ENCODE measurements at places on chromosomes 13 and 19.

DNA sequence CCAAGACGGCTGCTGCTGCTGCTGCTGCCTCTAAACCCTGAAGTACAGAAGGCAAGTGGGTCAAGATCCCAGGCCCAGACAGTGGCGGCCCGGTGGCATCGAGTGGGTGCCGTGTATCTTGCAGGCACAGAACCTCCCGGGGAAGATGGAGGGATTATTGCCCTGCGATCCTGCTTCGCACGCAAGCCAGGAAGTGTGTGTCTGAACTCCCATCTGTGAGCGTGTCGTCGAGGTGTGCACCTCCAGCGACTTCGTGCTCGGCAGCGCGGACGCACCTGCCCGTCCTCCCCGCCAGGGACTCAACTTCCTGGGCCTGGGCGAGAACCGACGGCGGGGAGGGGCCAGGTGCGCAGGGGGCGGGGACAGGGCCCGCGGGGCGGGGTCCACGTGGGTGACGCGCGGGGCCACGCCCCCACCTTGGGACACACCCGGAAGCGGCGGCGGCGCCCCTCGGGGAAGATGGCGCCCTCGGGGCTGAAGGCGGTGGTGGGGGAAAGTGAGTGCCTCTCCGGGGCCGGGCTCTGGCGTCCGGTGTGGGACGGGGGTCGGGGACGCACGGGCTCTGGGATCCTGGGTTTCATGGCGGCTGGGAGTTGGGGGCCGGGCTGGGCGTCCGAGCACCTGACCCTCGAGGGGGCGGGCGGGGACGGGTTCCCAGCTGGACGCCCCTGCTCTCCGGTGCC, at the start of gene STXBP2:
TSS of gene STXBP2 (plus strand) at position 420 of the 683 bp plus-strand sequence. CDS start at position 460, 40 bp downstream.
- DNase-seq: peak; percentile 99

DNA sequence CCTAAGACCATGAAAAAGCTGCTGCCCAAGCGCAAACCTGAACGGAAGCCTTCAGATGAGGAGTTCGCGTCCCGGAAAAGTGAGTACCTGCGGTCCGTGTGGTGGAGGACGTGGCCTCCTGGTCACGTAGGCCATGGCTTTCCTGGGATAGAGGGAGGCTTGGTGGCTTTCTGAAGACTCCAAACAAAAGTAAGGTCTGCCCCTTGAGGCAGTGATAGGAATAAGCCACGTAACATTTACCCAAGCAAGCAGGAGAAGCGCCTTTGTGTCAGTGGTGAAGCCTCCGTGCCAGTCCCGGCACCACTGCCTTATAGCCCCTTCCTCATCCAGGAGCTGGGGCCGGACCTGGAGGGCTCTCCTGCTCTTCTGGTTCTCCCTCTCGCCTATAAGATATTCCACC, 34.3 kb upstream of the TEX29 start:
- no peak for DNase-seq

GRCh38 chr13:76316998-76317527, 569.1 kb downstream of the KCTD12 start:
- DNase-seq: no peak

DNA sequence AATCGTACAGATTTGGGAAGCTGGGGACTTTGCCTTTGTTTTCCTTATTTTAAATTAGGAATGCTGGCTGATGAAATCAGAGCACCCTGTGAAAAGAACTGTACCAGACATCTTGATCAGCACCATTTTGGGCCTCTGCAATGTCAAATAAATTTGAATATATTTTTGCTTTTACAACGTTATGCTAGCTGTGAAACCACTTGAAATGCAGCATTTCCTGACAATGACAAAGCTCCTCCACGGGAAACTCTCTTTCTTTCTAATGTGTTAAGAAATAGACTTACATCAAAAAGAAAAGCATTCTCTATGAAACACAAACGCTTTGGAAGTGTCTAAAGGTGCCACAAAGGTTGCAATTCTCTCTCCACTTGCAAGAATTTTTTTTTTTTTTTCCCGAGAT, 47.1 kb upstream of the MAP3K10 start:
- DNase-seq: no peak

GRCh38 chr19:58366585-58367430, 4.3 kb upstream of the ZNF497 start:
- DNase-seq: no peak

DNA sequence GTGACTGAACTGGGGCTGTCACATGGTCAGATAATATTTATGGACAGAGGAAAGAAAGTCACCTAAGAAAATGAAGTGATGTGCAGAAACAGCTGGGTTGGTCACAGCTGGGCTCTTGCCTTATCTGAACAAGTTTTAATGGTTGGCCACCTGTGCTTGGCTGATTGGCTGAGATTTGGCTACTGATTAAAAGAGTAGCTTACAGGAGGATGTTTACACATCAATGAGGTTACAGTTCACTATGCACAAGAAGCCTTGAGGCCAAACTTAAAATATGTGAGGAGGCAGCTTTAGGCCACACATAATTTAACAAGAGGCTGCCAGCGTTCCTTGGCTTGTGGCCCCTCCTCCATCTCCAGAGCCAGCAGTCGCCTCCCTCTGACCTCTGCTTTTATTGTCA, 99.2 kb upstream of the C1QTNF9B start:
- DNase-seq: no peak

- DNase-seq: no peak
Measured at GRCh38 chr13:50425772-50426171, 410.5 kb downstream of the KCNRG start.

DNA sequence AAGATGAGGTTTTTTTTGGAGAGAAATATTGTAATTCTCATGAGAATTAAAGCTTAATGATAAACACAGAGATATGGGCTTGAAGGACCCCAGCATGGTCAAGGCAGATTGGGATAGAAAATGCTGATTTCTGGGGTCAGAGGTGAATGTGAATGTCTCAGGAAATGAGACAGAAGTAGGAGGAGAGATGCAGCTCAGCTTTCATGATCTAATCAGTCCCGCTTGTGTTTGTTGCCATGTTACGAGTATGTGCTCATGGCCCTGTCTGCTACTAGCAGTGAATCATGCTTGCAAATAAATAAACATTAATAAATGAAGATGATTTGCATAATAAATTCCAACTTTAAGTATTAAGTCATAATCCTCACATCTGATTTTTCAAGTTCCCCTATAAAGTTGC, 23.0 kb upstream of the NDFIP2 start:
- no peak for DNase-seq

DNA sequence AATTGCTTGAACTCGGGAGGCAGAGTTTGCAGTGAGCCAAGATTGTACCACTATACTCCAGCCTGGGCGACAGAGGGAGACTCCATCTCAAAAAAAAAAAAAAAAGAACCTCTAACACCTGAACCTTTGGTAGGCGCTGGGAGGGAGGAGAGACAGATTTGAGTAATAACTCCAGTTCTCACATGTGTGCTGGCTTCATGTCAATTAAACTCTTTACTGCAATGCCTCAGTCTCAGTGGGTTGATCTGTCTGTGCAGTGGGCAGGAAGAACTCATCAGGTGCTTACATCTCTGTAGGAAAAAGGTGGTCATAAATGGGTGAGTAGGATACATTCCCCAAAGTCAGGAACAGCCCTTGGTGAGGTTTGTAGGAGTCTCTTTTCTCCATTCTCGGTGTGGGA, 85.1 kb upstream of the ABCC4 start:
- no peak for DNase-seq

- DNase-seq: no peak
Measured at GRCh38 chr13:56735537-56735942, 405.2 kb upstream of the PRR20A start.

GRCh38 chr13:26246154-26246553, 7.8 kb upstream of the CDK8 start:
- no peak for DNase-seq

DNA sequence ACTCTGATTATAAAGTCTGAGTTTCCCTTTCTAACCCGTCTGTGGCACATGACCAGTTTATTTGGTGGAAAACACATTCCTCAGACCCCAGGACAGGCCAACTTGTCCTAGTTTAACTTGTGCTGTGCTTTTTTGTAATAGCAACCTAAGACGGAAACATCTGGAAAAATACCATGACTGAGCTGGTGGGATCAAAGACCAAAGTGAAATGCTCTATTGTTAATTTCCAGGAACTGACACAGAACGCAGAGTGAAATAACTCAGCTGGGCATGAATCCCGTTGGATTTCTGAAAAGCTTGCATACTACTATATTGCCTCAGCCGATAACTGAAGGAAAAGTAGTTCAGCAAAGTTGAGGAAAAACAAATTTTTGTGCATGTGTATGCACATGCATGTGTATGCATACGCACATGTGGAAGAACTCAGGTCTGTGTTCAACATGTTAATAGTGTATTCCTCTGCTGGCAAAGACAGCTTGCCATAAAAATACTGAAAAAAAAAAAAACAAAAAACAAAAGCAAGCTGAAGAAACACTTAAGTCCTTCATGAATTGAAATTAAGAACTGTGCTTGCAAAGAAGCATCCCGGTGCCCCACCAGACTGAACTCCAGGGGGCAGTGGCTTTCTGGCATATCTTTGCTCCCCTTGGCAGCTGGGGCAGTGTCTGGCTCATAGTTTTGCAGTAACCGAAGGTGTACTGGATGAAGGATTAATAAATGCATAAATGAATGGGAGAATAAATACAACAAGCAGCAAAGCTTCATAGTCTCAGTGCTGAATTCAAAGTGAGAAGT, 187.8 kb downstream of the LHFPL6 start:
- DNase-seq: no peak

DNA sequence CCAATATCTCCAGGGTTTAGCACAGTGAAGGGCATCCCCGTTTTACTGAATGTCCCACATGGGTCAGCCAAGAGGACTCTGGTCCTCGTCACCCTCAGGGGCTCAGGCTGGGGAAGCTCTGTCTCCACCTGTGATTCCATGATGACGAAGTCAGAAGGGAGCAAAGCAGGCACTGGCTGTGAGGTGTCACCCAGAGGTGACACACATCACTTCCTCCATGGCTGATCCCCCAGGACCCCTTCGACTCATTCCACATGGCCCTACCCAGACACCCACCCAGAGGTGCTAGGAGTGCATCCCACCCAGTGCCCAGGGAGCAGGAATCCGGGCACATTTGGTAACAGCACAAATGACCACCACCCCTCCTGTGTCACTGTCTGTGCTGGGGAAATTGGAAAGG, 145.2 kb upstream of the VSTM2B start:
- DNase-seq: no peak

DNA sequence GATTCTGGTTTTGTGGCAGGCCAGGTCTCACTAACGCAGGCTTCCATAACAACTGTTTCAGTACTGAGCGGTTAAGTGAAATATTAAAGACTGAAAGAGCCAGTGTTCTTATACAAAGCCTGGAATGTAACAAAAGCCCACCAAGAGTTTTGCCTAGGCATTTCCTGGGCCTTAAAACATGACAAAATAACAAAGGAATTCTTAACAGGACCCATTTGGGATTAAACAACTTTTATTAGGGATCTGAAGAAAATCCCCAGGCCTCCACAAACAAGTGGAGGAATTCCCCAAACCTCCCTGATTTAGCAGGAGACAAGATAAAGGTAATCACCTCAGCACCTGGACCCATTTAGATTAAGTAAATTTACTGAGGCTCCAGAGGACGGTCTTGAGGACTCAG, 799.7 kb upstream of the SPRY2 start:
- DNase-seq: no peak

GRCh38 chr13:113182046-113182445, 23.6 kb downstream of the PROZ start:
- DNase-seq: no peak

DNA sequence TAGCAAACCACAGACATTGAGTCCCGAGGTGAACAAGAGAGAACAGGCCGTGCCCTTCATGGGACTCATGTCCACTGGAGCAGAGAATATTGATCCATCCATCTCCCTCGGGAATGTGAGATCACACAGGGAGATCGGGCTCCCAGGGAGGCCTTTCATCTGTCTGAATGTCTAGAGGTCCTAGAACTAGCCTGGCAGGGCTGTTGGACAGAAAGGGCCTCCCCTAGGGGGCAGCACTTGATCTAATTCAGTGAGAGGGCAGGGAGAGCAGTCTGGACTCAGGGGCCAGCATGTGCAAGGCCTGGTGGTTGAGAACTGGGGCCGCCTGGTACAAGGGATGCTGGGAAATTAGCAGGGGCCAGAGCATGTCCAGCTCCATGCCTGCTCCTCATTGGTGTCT, 4.3 kb downstream of the RUVBL2 start:
- DNase-seq: no peak

DNA sequence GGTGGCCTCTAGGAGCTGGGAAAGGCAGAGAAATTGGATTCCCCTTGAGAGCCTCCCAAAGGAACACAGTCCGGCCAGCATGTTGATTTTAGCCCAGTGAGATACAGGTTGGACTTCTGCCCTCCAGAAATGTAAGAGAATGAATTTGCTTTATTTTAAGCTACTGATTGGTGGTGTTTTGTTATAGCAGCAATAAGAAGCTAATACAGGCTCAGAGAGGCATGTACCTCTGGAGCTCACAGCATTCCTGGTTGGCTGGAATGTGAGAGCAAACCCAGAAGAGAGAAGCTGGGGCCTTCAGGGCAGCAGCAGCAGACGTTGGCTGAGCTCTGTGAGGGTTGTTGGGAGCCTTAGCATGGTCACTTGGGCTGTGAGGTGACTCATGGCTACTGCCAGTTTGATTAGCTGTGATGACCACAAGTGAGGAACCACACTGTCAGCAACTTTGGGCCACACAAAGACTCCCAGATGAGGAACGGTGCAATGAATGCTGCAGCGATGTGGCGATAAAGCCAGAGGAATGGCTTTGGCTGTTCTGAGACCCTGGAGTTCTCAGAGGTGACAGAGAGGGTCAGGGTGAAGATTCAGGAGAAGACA, 80.1 kb downstream of the CYSLTR2 start:
- DNase-seq: no peak

GRCh38 chr19:30083125-30083681, 141.2 kb downstream of the URI1 start:
- DNase-seq: no peak

DNA sequence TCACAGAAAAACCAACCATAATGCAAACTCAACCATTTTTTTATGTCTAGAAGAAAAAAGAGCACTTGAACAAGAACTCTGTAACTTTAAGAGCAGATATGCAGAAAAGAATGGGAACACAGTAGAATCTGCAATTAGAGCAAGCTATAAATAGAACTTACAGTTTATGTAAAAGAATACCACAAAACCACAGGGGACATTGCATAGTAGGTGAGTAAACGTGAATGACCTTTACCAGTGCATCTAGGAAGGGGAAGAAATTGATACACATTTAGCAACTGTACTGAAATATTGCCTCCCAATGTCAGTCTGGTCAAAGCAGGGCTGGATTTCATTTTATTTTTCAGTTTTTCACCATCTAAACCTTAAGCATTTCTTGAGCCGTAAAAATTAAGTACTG, 242.2 kb upstream of the EDNRB start:
- no peak for DNase-seq

DNA sequence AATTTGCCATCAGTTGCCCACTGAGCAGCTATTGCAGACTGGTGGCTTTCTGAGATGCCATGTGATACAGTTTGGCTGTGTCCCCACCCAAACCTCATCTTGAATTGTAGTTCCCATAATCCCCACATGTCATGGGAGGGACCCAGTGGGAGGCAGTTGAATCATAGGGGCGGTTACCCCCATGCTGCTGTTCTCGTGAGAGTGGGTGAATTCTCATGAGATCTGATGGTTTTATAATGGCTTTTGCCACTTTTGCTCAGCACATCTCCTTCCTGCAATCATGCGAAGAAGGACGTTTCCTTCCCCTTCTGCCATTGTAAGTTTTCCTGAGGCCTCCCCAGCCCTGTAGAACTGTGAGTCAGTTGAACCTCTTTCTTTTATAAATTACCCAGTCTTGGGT, 34.8 kb upstream of the ANKRD10 start:
- no peak for DNase-seq

GRCh38 chr13:113428871-113429607, 24.2 kb downstream of the ADPRHL1 start:
- DNase-seq: no peak

- DNase-seq: no peak
Measured at GRCh38 chr19:57560049-57560491, 407 bp upstream of the ZNF550 start.

Measured in GM12892 (cell line).